ENCODE measurements at places on chromosomes 3 and 15. TPM values are rescaled to one million over a fixed set of nuclear protein-coding genes. Genes with fewer than 3 reads are reported as not detected.

CIDEC gene
- total RNA-seq = not detected

DNA sequence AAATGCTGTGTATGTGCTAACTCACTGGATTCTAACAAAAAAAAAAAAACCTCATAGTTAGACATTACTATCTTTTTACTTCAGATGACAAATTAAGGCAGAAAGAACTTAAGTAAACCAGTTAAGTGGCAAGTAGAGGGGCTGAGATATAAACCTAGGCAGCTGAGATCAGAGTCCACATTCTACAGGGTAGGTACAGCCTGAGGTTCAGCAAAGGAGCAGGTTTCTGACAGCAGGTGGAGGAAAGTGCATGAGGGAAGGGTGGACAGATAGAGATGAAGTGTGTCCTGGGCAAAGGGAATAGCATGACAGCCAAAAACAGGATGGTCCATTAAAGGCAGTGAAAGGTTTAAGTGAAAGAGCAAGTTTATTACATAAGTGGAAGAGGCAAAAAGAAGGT, 329.2 kb downstream of the ULK4 start:
- no peak for DNase-seq

GRCh38 chr3:145698250-145698649, 462.7 kb downstream of the PLOD2 start:
- DNase-seq = no peak

GRCh38 chr3:51434746-51435327, 43.8 kb downstream of the RBM15B start:
- DNase-seq = no peak

DNA sequence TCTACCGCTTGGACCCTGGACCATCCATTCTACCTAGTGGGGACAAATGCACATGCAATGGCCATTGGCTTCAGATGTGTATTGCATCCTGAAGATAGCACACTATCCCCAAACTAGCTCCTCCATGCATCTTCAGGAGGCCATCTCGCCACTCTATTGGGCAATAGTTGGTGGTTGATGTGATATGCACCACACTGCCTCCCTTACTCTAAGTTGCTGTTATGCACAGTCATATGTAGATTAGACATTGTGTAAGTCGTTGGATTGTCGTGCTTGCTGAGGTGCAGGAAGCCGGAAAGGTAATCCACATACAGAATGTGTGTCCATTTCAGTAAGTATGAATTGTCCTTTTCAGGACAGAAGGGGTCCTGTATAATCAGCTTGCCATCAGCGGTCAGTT, 26.7 kb upstream of the PLA2G4D start:
- no peak for DNase-seq

Measured in activated naive CD4-positive, alpha-beta T cell treated with anti-CD3 and anti-CD28 coated beads, Interleukin-2, amount 50 U/mL, for 72 hours (primary cell).